ENCODE measurements at places on chromosomes 2 and 18.
A peak's percentile ranks its signal among the peaks of the same experiment; 100 is the strongest.

DNA sequence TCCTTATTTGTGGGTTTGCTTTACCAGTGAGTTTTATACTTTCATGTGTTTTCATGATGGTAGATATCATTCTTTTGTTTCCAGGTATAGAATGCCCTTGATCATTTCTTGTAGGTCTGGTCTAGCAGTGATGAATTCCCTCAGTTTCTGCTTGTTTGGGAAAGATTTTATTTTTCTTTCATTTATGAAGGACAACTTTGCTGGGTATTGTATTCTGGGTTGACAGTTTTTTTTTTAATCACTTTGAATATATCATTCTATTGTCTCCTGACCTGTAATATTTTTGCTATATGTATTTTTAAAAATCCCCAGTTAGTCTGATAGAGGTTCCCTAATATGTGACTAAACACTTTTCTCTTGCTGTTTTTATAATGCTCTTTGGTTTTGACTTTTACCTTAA lies 58.3 kb upstream of the GALNT3 start:
- no peak for DNase-seq

- no peak for DNase-seq
Observed at GRCh38 chr18:10405816-10406663, 48.4 kb upstream of the APCDD1 start.

DNA sequence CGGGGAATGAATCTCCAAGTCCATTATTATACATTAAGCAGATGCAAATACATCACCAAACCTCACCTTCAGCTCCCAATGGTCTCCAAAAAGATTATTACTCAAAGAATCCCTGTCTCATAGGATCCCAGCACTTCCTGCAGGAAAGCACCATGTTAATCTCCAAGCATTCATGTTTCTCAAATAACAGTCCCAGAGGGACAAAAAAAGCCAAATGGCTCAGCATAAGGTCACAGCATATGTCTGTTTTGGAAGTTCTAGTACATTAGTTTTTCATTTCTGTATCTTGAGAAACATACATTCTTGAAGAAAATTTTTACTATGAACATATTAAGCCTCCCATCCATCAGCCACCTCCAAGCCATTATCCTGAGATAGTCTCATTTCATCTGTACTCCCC lies 103.3 kb downstream of the METTL4 start:
- no peak for DNase-seq

DNA sequence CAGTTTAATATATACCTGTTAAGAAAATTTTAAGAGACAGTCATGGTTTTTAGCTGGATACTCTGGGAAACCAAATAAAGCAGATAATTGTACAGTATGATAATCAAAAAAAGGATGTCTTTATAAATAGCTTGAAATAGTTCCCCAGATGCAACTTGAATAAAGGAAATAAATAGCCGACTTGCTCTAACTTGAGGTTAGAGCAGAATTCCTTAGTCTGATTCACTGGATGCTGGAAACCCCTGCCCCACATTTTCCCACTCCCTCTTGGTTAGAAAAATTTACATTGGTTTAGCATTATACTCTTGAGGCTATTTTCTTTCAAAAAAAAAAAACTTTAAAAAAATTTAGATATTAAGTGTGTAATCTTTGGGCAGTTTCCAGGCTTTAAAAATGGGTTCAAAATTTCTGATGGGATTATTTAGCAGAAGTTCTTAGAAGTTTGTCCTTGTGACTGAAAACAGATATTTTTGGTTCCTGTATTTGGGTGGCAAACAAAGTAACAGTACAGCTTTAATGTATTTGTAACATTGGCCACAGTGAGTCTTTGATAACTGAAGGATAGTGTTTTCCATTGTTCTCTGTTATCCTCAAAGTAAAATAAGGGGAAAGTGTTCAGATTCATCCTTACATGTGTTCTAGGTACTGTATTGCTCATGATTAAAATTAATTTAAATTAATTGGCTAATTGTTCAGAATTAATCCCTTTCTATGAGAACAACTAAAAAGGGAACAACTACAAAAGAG lies 39.6 kb downstream of the ITGAV start:
- DNase-seq = no peak

- no peak for DNase-seq
Observed at GRCh38 chr2:122514451-122514996, 759.1 kb downstream of the TSN start.

DNA sequence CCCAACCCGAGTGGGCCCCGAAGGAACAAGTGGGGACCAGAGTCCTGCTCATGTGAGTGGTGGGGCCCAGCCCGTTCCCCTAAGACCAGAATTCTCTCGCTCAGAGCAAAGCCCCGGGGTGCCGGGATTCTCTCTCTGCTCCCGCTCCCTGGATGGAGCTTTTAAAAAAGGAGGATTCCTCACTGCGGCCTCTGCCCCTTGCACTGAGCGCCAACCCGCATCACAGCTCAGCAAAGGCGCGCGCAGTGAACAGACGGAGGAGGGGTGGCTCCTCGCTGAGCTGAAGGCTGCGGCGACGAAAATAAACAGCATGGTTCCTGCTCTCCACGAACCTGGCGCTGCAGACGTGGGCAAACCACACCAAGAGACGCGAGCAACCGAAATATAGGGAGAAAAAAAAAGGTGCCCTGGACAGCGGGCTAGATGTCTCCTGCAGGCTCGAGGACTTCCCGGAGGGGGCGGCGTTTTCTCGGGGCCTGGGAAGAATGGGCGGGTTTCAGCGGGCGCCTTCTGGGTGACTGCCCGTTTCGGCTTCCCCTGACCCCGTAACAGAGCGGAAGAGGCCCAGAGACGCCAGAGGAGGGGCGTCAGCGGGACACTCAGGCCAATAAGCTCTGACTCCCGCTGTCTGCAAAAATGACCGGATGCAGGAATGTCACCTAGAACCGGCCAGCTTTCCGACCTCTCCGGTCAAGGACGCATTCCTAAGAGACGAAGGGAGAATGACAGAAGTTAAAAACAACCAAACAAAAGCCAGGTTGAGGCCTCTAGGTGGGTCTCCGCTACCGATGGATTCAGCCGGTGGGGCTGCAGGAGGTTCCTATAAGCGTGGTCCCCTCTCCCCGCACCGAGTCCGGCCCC lies 819 bp upstream of the KLF11 start:
- DNase-seq = peak; percentile 31

DNA sequence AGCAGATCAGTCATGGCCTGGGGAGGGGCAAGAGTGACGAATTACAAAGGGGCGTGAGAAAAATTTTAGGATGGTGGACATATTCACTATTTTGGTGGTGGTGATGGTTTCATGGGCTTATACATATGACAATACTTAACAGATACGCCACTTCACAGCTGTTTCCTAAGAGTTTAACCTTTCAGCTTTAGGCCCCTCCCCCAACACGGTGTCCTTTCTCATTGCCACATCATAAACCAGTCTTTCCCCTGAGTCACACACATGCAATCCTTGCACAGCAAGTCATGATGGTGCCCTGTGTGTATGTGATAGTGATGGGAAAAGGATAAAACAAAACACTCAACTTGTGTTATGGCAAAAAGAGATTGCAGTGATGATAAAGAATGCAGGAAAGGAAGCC lies 47.6 kb upstream of the IL1R1 start:
- no peak for DNase-seq

DNA sequence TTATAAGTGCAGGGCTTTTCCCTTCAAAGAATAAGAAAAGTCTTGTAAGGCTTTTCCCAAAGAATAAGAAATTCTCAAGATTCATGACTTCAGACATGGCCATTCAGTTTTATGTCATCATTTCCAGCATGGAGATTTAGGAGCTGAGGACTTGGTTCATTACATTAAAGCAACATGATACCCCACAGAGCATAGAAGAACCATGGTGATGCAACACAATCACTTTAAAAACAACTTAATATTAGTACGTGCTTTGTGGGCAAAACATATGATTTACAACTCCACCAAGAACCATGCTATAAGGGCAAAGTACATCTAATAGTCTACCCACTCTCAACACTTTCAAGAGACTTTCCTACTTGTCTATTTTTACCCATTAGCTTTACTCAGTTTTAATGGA lies 214.4 kb downstream of the SRBD1 start:
- peak; percentile 25 for DNase-seq

- no peak for DNase-seq
Observed at GRCh38 chr2:44010266-44010665, 14.5 kb upstream of the LRPPRC start.

Measured in HEK293T (cell line).